ENCODE measurements at places on chromosomes 12 and 14. TPM values are rescaled to one million over a fixed set of nuclear protein-coding genes. Genes with fewer than 3 reads are reported as not detected.
A peak's percentile ranks its signal among the peaks of the same experiment; 100 is the strongest.

GRCh38 chr14:62645649-62646048 is 399.6 kb downstream of the KCNH5 start:
- DNase-seq = no peak

DNA sequence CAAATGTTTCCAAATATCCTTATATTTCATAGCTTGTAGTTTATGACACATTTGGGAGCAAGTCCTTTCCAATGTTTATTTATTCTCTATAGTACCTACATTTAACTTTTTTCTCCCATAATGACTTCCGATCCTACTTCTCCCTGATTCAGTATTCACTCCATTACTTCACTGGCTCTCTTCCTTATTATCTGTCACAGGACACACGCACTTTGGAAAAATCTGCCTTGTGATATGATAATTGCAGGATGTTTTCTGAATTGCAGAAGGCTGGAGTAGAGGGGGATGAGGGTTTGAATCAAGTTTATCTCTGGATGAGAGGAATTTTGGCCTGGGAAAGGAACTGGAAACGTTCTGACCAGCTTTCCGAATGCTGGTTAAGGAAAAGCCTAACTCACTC is 75.0 kb downstream of the HMGA2 start:
- no peak for DNase-seq

DNA sequence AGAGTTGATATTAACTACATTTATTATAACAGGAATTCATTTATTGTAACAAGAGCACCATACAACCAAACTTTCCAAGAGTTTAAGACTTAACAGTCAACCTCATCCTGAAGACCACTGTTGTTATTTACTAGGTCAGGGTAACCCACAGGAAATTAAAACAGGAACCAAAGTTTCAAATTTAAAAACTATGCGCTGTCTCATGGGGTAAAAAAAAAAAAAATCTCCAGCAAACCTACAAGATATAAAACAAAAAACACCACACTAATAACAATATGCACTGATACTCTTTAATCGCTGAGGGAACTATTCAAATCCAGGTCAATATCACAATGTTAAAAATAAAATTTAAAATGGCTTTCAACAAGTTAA is 44.5 kb downstream of the FOXN3 start:
- no peak for DNase-seq

DNA sequence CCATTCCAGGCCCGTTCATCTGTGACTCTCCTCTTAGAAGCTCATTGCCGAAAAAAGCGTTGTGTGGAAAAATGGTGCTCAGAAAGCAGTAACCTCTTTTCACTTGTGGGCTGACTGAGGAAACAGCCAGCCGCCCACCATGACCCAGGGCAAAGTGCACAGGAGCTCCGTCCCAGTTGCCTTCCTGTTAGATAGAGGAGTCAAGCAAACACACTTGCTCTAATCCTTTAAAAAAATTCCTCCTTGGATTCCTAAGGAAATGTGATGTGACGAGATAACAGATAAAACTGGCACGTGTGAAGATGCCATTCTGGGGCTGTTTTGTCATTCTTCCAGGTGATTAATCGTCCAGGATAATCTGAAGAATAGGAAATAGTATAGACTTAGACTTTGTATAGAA is 396.8 kb upstream of the DDHD1 start:
- DNase-seq = no peak

DNA sequence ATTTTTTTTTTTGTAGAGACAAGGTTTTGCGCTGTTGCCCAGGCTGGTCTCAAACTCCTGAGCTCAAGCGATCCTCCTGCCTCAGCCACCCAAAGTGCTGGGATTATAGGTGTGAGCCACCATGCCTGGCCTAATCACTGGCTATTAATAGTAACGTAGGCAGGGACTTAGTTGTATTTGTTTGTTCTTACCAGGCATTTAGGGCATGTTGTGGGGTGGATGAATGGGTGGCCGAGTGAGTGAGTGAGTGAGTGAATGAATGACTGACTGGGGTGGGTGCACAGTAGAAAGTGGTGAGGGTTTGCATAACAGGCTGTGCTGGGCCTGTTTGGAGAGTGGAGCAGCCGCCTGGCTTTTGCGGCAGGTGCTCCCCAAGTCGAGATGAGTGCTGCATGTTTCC is 87.0 kb downstream of the FOXN4 start:
- DNase-seq = no peak

DNA sequence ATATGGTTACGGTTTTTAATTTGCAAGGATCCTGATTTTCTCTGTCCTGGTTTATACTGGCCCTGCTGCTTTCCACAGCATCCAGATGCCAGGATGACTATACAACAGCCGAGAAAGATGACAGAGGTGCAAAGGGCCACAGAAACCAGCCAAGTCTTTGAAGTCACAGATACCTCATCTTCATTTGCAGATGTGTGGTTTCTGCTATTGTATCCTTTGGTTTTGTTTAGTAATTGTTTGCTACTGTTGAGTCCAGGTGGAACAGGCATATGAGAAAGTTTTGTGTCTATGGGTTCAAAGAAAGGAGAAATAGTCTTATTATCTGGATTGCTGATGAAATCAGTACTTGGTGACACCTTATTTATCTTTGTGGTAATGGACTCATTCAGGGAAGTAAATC is 17.3 kb upstream of the KLHL42 start:
- peak; percentile 22 for DNase-seq

DNA sequence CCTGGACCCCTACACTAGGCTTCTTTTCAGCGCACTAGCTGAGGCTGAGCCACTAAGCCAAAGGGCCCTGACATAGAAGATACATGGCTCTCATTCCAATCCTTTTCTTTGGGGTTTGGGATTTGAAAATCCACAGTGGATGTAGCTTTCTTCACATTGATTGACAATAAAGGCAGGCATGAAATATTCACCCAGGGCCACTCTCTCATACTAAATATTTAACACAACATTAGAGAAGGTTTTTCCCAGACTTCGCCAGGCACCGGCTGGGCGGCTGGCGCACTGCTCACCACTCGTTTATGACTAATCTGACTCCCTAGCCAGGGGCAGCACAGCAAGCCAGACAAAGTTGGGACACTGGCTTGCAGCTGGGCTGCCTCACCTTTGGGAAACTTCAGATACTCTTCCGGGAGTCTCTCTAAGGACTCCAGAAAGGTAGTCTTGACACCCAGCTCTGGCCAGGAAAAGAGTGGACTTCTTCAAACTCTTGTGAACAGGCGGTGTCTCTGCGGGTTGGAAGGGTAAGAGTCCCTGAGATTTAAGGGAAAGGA is 699 bp upstream of the HOXC11 start:
- no peak for DNase-seq

- no peak for DNase-seq
These were observed 6.6 kb downstream of the ABCB9 start for GRCh38 chr12:122959566-122960192.

DNA sequence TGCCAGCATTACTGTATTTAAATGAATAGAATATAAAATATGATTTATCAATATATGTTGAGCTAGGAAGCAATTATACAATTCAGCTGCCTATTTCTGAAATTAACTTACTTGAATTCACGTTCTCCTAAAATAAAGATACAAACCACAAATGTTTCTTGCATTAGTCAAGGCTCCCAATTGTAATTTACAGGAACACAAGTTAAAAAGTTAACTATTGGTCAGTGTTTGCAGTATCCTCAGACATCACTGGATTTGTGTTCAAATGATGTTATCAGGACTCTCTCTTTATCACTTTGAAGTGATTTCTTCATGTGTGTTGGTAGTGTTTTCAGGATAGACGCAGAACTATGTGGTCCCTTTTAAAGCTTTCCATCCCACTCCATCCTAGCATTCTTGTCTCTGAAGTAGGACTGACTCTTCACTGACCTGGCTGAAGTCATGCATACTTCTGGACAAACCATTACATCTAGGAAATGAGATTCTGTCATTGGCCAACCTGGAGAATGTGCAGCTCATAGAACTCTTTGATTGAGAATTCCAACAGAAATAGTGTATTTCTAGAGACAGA is 156.1 kb downstream of the KICS2 start:
- no peak for DNase-seq

DNA sequence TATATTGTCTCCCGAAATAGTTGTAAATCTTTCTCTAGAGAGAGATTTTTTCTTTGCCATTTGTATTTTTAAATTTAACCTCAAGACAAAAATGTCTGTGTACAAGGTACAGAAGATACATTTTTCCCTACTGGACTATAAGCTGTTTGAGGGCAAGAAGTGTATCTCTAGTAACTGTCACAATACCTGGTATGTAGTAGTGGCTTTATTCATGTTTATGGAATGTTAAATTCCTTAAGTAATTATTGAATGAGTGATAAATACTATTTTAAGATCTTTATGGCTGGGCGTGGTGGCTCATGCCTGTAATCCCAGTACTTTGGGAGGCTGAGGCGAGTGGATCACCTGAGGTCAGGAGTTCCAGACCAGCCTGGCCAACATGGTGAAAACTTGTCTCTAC is 24.4 kb upstream of the CDK17 start:
- no peak for DNase-seq

- DNase-seq = no peak
These were observed 4.7 kb upstream of the KRT79 start for GRCh38 chr12:52838609-52839435.

GRCh38 chr14:67440513-67440912 is 28.5 kb upstream of the PLEK2 start:
- no peak for DNase-seq

GRCh38 chr12:5433081-5433844 is 1.4 kb downstream of the NTF3 start:
- no peak for DNase-seq

- no peak for DNase-seq
These were observed 132.0 kb upstream of the CCND2 start for GRCh38 chr12:4141348-4142270.

DNA sequence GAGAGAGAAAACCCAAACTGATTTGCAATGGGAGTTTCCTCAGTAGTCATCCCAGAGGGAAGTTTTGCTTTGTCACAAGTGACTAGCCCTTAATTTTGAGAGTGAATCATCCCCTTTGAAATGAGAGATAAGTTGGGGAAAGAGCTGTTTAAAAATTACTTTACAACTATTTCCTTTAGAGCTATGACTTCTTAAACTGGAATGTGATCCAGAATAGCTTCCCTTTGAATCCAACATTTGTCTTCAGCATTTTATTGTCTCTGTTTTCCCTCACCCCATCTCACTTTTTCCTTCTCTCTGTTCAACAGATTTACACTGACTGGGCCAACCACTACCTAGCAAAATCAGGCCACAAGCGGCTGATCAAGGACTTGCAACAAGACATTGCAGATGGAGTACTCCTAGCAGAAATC is 109.3 kb downstream of the NAV3 start:
- DNase-seq = no peak

DNA sequence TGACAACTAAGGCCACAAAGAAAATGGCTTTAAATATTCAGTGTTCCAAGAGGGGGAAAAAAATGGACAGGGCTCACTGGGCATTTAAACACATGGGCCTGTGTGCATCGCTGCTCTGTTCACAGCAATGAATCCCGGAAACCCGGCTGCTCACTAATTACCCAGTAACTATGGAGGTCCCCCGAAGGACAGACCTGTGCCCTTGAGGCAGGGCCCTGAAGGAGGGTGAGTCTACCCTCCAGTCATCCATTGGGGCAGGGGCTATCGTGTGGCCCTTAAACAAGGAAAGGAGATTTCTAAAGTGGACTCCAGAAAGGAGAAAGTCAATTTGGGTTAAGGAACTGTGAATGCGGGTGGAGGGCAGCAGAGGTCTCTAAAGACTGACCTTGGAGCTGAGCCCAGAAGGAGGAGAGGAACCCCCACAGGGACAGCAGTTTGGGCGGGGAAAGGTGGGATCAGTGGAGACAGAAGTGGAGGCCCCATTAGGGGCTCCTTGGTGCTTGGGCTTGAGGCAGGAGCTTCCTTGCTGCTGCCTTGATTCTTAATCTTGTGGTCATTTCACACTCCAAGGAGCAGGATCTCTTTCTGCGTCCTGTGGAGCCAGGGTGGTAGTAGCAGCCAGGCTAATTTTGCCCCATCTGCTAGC is 1.4 kb upstream of the CLMN start:
- no peak for DNase-seq

DNA sequence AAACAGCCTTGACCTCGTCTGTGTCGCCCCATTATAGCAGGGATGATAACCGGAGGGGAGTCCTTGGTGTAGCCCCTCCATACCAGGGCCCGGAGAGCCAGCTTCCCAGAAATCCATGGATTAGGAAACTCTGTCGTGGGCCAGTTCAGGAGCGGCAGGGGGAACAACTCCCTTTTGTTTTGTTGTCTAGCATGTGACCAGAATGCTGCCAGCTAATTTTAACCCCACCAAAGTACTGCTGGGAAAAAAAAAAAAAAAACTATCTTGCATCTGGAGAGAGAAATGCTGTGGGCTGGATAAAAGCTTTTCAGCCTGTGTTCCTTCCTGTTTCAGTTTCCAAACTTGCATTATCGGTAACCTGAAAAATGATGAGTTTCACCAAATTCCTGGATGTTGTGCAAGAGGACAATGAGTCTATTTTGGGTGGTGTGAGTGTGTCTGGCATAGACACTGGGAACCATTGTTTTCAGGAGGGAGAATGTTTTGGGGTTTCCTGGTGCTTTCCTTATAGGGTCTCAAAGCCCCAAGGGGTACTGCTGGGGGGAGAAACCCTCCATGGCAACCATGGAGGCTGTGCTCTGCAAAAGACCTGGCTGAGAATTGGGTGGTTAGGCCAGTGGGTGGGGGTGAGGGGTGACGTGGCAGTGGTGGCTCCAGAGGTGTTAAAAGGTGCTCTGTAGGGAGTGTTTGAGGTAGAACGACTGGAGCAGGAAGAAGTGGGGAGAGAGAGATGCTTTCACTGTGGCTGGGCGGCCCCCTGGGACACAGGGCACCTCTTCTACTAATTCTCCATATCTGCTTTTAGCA is 14.9 kb upstream of the IRF2BPL start:
- peak; percentile 73 for DNase-seq

DNA sequence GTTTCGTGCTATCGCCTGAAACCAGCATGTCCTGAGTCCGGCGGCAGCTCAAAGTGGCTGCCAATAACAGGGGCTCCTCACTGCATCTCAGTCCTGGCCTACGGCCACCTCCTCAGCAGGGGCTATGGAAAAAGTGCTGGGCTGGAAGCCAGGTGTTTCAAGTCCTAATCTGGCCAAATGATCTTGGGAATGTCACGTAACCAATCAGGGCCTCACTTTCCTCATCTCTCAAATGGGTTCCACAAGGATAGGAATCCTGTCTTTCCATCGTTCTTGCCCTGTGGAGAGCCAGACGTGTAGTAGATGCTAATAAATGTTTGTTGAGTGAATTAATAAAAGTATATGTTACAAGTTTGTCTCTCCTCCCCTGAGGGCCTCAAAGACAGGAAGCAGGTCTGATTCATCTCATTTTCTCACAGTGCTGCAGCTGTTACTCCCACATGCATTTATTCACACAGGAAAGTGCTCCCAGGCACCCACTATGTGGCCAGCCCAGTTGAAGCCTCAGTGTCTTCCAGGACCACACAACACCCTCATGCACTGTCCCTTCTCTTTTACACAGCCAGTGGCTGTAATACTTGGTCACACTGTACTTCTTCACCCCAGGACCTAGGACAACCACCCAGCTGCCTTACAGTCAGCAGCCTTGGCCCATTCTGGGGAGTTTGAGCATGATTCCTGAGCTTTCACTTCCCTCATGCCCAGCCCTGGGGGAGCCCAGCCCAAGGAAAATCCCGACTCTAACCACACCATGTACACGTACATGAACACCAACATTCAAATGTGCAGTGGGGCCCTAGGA is 5.0 kb downstream of the CMKLR1 start:
- no peak for DNase-seq

GRCh38 chr14:88270776-88271175 is 52.3 kb downstream of the KCNK10 start:
- DNase-seq = no peak

AQP5 gene
- total RNA-seq = not detected

TMEM233 gene
- total RNA-seq = not detected

KCNC2 gene
- not detected for total RNA-seq

GARIN6 gene
- not detected for total RNA-seq

KRT6B gene
- total RNA-seq = not detected

Measured in activated naive CD8-positive, alpha-beta T cell treated with anti-CD3 and anti-CD28 coated beads for 36 hours (primary cell).